ENCODE measurements at places on chromosomes 16 and 17.
A peak's percentile ranks its signal among the peaks of the same experiment; 100 is the strongest.

GRCh38 chr16:5215901-5216300, 118.3 kb upstream of the EEF2KMT start:
- DNase-seq = no peak

- no peak for DNase-seq
Observed at GRCh38 chr16:88617268-88618031, 20.9 kb upstream of the IL17C start.

- no peak for DNase-seq
Observed at GRCh38 chr16:78499399-78499798, 399.9 kb downstream of the WWOX start.

DNA sequence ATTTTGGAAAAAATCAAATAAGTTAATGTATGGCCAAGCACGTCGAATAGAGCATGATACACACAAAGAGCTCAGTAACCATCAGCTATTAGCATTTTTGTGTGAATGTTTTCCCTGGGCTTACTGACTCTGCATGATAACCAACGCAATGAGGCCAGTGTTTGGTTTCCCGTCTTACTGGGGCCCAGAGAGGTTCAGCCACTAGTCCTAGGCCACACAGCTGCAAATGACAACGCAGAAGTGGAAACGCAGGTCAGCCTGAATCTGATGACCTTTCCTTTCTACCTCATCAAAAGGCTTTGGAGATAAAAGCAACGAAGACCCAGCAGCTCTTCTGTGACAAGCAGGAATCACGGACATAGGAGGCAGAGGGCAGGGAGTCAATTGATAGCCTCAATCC, 7.2 kb upstream of the CACNG4 start:
- DNase-seq = peak; percentile 11

GRCh38 chr17:56028837-56029236, 124.4 kb upstream of the ANKFN1 start:
- DNase-seq = peak; percentile 49

- no peak for DNase-seq
Observed at GRCh38 chr16:22322021-22322471, 24.8 kb downstream of the POLR3E start.
